ENCODE measurements at places on chromosomes 6 and 20.

GRCh38 chr20:35490736-35491181 lies 35.4 kb downstream of the CEP250 start:
- DNase-seq: no peak

DNA sequence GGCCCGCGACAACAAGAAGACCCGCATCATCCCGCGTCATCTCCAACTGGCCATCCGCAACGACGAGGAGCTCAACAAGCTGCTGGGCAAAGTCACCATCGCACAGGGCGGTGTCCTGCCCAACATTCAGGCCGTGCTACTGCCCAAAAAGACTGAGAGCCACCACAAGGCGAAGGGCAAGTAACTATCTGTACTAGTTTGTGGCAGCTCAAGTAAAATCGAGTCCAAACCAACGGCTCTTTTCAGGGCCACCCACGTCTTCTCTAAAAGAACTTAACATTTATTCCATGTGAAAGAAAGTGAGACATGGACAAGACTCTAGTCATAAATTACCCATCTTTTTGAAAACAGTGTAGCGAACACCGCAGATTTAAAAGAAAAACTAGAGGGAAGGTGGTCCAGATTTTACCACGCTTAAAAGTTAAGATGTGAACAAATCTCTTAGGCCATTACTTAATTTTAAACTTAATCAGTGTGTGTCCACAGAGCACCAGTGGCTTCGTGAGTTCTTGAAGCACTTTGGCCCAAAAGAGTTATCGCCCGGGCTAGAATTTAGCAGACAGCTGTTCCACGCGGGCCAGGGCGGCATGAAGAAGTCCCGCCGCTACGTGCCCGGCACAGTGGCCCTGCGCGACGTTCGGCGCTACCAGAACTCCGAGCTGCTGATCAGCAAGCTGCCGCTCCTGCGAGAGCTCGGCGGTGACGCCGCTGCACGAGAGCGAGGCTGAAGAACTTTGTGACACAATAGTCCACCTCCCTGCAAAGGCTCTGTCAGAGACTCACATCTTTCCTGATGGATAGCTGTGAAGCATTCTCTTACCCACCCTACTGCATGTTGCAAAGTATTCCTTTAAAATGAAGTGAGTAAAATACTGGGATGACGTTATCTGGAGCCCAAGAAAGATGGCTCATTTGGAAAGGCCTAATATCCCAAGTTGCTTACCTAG lies 113.9 kb upstream of the PRSS16 start:
- DNase-seq: peak; percentile 25

GRCh38 chr6:56043761-56044160 lies 168.4 kb upstream of the BMP5 start:
- no peak for DNase-seq

- DNase-seq: no peak
Observed at GRCh38 chr6:33886673-33887144, 82.9 kb upstream of the MLN start.
